ENCODE measurements at places on chromosomes 5 and 9.

- DNase-seq = no peak
Measured at GRCh38 chr9:108766626-108767161, 89.1 kb downstream of the ACTL7B start.

- DNase-seq = no peak
Measured at GRCh38 chr9:93900436-93900819, 54.7 kb downstream of the BARX1 start.

DNA sequence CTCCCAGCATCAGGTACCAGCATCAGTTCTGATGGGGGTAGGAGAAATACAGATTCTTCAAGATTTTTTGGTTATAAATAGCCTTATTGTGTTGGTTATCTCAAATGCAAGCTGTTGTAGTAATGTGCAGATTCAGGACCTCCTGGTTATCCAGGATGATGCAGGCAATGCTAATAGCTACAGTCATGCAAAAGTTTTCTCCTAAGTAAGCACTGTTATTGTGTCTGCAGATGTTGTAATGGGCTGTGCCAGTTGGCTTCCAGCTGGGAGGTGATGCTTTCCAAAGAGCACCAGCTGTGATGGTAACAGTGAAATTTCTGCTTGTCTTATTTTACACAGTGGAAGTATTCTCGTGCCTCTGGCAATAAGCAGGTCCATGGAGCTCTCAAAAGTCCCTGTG lies 719.2 kb upstream of the CTNND2 start:
- no peak for DNase-seq

- no peak for DNase-seq
Measured at GRCh38 chr9:136881691-136882108, 4.6 kb upstream of the TRAF2 start.

DNA sequence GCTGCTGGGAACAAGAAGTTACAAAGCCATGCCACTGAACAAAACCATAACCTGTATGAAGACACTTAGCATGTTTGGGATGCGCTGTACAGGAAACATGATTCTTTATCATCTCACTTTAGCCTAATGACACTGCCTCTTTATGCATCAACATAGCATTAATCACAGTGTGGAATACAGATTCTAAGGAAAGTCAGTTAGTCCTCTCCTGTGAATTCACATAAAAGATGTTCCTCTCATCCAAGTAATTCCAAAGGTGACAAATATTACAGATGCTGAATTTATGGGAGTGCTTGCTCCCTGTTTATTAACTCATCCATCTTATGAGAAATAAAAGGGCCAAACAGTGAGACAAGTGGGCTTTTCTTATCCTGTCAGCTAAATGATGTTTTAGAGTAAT lies 1677.7 kb downstream of the EFNA5 start:
- no peak for DNase-seq

- no peak for DNase-seq
Measured at GRCh38 chr5:14251733-14252132, 108.6 kb downstream of the TRIO start.

- DNase-seq = no peak
Measured at GRCh38 chr9:104950838-104951237, 22.9 kb upstream of the ABCA1 start.

- DNase-seq = no peak
Measured at GRCh38 chr5:168332042-168332441, 40.6 kb downstream of the WWC1 start.

GRCh38 chr5:115169487-115170133 lies at the start of gene TRIM36:
Gene TRIM36 (minus strand): TSS chr5:115169908. CDS start chr5:115169634, 274 bp downstream.
- peak; percentile 63 for DNase-seq

GRCh38 chr5:35538198-35538931 lies 79.3 kb upstream of the SPEF2 start:
- DNase-seq = no peak

- peak; percentile 2 for DNase-seq
Measured at GRCh38 chr5:141650851-141651727, at the start of gene FCHSD1. Gene FCHSD1 (minus strand): TSS chr5:141651418. CDS start chr5:141651368, 50 bp downstream.

GRCh38 chr5:112560371-112560770 lies 141.3 kb upstream of the EPB41L4A start:
- no peak for DNase-seq

DNA sequence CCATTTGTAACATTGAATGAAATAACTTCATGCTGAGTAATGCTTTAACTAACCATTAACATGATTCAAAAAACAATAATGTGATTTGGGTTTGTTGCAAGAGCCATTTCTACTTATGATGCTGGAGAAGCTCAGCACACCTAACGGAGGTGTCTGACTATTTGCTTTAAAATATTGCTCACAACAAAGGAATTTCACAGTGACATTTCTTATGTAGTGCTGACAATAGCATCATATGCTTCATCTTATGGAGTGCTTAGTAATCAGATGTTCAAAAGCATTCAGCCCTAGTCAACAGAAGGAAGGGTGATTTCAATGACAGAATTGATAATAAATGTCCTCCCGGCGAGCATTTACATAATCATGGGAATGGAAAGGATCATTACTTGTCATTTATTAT lies 1003.3 kb upstream of the COX7C start:
- DNase-seq = no peak

DNA sequence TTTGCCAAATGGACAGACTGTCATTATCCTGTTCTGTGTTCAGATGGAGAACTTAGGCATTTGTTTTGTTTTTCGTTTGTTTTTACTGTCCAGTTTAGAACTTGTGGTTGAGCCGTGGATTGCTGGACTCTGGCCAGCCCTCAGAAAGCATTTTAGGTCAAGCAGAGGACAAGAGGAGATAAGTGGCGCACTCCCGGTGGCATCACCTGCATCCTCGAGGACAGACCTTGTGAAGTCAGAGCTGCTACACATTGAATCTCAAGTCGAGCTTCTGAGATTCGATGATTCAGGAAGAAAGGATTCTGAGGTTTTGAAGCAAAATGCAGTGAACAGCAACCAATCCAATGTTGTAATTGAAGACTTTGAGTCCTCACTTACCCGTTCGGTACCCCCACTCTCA lies 8.9 kb downstream of the MTRR start:
- DNase-seq = peak; percentile 15

- DNase-seq = peak; percentile 57
Measured at GRCh38 chr9:126423142-126423915, 96.7 kb downstream of the MVB12B start.

GRCh38 chr9:125431741-125432271 lies 170.2 kb downstream of the GAPVD1 start:
- DNase-seq = no peak

- peak; percentile 11 for DNase-seq
Measured at GRCh38 chr5:56838409-56839039, 23.2 kb downstream of the MAP3K1 start.

DNA sequence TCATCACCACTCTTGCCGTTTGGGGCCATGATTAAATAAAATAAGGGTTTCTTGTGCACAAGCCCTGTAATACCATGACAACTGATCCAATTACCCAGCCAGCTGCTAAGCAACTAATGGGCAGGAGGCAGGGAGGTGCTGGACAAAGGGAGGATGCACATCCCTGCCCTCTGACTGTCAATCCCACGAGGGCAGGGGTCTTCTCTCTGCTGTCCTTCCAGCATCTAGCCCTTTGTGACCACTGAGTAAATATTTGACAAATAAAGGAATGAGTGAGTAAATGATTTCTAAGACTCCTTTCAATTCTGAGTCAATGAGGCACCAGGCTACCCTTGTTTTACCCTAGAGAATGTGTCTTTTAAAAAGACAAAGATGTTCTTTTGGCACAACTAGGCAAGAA lies 247.1 kb downstream of the SYK start:
- DNase-seq = no peak
